ENCODE measurements at places on chromosomes 3 and 15. TPM values are rescaled to one million over a fixed set of nuclear protein-coding genes. Genes with fewer than 3 reads are reported as not detected.

MYRIP gene
- not detected for total RNA-seq

MOBP gene
- total RNA-seq: not detected

ECT2 gene
- total RNA-seq: 54.0 TPM

CSTA gene
- not detected for total RNA-seq

DNA sequence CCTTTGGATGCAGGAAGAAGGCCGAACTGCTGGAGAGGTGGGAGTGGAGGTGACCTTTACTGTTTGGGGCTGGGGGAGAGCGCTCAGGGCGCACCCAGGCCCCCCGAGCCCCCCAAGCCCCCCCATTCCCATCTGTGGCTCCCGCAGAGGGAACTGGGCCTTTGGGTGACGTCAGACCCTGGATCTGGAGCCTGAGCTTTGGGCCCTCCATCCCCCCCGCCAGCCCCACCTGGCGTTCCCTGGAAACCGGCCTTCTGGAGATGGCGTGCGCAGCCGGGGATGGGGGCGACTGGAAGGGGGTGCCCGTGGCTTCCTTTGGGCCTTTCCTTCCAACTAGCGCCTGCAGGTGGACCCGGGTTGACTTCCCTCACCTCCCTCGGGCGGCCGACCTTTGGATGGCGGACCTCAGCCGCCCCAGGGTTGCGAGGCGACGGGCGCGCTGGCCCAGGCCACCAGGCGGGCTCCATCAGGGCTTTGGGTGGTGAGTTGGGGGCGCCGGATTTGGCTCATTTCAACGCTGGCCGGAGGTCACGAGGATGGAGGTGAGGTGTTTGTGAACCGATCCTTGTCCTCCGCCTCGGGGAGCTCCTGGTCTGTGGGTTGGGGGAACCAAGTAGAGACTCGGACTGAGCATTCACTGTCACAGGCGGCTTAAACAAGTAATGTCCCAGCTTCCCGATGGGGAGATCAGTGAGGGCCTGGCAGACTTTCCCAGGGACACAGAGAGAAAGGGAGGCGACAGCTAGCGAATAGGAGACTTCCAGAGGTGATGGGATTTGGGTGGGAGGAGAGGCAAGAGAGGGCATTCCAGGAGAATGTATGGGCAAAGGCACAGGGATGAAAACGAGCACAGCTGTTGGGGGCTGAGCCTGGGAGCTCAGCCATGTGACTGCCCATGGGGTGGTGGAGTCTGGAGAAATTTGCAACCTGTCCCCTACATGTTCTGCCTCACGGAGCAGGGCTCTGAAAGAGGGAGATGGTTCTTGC, 709 bp downstream of the SCAMP5 start:
- ATAC-seq: no peak

DNA sequence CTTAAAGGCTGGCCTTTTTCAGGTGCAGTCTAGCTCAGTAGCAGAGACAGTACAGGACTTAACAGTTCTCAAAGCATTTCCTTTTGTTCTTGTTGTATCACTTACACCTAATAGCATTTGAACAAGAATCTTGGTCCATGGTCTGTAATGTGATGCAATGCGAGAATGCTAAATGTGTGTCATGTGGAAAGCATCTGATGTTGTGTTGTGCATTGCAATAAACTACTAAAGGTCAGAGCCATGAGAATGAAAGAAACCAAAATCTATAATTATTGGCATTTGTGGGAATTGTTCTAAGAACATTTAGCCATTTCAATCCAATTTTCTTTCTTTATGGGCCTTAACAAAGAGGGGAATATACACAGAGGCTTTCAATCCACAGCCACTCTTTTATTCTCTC, 324.5 kb upstream of the ROBO2 start:
- ATAC-seq: no peak

GRCh38 chr3:196650740-196651311, 11.3 kb downstream of the NRROS start:
- ATAC-seq: peak; percentile 84

DNA sequence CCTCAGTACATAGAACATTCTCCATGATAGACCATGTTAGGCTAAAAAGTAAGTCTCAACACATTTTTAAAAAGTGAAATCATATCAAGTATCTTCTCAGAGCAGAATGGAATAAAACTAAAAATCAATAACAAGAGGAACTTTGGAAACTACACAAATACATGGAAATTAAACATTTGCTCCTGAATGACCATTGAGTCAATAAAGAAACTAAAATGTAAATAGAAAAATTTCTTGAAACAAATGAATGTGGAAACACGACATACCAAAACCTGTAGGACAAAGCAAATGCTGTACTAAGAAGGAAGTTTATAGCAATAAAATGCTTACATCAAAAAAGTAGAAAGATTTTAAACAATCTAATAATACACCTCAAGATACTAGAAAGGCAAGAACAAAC, 33.6 kb downstream of the NEK10 start:
- no peak for ATAC-seq

- no peak for ATAC-seq
These were observed 121.1 kb downstream of the SHQ1 start for GRCh38 chr3:72727172-72727571.

DNA sequence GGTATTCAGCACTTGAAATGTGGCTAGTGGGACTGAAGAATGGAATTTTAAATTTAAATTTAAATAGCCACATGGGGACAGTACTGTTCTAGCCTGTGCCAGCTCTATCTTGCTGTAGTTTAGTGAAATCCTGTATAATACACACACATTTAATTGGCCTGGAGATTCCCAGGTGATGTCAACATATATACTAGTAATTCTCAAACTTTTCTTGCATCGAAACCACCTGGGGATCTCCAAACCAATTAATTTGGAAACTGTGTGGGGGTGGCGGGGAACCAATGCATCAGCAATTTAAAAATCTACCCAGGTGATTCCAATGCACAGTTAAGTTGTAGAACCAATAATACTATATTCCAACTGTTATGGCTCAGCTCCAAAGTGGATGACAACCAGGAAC, 228.9 kb upstream of the MRPL3 start:
- peak; percentile 85 for ATAC-seq

GRCh38 chr3:135229018-135229495, 434.0 kb downstream of the EPHB1 start:
- ATAC-seq: no peak

DNA sequence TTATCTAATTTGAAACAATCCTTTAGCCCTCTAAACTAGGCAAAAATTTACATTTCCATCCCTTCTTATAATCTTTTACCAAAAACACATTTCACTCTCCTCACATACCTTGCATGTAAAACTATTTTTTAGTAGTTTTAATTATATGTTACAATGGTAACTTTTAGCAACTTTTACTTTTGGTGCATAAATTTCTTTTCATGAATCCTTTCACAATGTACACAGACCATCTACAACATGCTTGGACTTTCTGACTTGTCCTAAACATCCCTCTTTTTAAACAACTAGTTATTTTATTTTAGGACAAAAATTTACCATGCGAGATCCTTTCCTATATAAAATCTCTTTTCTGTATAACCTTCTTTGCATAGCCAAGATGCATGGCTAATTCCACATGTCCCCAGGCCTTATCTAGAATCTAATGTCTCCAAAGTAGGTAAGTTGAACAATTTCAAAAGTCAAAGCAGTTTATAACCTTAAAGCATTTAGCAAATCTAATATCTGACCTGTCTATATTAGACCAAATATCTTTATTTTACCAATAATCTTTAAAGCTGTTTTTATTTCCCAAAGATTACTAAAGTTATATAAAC, 14.4 kb upstream of the ALDH1L1 start:
- no peak for ATAC-seq
